Stimulated activated effector memory CD8-positive, alpha-beta T cell treated with anti-CD3 and anti-CD28 coated beads, Interleukin-12 subunit alpha, Interleukin-12 subunit beta, amount 100 ng/mL, for 72 hours (primary cell): ENCODE measurements at places on chromosomes 5 and 9.

GRCh38 chr9:106874652-106875051 is 11.7 kb downstream of the ZNF462 start:
- DNase-seq, result no peak

DNA sequence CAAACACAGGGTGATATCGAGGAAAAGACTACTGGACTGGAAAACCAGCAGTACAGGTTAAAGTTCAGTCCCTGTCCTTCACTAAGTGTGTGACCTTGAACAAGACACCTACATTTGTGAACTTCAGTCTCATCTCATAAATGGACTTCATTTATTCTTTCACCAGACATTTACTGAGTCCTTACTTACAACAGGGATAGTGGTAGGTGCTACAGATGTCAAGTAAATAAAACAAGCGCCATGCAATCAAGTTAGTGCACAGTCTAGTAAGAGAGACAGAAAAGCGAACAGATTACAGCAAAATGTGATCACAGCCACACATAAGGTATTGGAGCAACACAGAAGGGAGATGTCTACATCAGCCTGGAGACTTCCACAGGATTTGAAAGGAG is 413.2 kb downstream of the ACTL7B start:
- no peak for DNase-seq

GRCh38 chr5:155750101-155750500 is 576.9 kb upstream of the SGCD start:
- DNase-seq, result no peak

DNA sequence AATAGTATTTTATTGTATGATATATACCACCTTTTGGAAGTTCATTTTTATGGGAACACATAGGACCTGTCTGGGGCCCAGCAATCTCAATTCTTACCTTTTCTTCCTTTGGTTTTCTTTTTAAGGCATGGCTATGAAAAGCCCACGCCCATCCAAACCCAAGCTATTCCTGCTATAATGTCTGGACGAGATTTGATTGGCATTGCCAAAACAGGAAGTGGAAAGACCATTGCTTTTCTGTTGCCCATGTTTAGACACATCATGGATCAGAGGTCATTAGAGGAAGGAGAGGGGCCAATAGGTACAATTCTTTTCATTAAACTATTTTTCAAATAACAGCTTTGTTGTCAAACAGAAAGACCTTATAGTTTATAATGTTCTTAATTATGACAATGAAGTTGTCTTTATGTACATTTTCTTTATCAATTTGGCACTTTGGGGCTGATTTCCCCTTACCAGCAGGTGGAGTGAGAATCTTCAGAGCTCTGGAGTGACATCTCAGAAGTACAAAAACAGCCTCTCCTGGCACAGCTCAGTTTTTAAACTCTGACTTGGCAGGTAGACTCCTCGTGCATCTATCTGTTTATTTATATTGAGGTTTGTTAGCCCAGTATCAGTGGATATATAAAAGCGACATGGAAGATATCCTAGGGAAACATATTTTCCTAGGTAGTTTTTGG is 25.8 kb downstream of the DDX46 start:
- no peak for DNase-seq

GRCh38 chr9:90299968-90300367 is 342.7 kb downstream of the DIRAS2 start:
- no peak for DNase-seq

- no peak for DNase-seq
Measured at GRCh38 chr9:134863941-134864820, 16.4 kb upstream of the FCN2 start.

DNA sequence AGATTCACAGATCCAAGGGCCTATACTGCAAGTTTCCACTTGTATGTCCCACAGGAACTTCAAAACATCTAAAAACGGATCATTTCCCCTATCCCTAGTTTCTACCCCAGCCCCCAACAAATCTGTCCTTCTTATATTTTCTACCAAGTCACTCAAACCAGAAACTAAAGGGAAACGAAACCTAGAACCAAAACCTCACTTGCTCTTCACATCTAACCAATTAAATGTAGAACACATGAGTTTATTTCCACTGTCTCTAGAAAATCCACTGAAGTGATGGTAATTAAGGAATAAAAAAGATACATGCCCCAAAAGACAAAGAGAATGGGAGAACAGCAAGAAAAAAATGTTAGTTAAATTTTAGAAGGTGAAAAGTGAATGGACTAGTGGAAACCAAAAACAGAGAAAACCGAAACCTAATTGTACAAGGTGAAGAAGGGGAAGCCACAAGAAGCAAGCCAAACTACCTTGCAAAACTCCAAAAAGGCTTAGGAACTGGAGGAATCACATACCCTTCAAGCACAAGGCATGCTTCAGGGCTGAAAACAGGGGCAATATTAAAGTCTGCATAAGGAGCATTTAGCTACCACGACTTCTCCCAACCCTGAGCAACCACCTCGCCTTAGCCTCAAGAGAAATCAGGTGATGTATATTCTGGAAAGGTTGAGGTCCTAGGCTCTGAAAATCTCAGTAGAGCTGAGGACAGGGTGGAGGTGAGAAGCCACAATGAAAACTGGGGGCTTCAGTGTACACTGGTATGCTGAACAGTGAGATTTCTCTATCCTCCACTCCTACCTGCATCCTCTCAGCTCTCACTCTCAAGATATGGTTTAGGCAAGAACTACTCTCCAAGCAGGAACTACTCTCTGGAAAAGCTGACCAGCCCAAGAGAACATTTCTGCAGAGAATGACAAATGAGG is 11.1 kb downstream of the SMU1 start:
- no peak for DNase-seq
